ENCODE measurements at places on chromosomes 4 and X.

DNA sequence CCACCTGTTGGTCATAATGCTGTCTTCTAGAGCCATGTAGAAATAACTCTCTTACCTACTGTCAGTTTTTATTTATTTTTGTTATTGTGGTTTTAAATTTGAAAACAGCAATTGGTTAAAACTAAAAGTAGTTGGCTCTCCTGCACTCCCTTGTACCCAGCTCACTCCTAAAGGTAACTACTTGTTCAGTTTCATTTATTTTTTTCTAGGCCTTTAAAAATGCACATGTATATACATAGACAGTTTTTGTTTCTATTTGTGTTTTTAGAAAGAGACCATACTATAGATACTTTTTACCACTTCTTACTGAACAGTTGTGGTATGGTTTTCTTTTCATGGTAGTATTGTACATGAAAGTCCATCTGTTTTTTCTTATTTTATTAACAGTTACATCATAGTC is 16.8 kb downstream of the SMAD1 start:
- no peak for DNase-seq

- DNase-seq, result no peak
Measured at GRCh38 chr4:41057467-41057866, 156.9 kb downstream of the APBB2 start.

- no peak for DNase-seq
Measured at GRCh38 chr4:103156106-103156505, 42.0 kb downstream of the CENPE start.

DNA sequence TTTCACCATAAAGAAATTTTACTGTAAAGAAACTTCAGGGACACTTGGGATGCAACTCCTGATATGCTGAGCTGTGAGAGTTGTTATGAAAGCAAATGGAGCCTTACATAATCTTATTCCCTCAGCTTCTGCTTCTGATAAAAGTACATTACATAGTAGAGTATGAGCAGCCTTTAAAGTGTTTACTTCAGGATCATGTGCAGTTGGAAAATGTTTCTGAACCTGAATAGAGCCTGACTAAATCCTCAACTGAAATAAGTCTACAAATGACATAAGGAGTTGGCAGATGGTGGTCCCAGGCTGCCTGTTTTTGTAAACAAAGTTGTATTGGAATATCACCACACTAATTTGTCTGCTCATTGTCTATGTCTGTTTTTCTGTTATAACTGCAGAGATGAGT is 19.3 kb downstream of the RASSF6 start:
- DNase-seq, result no peak

DNA sequence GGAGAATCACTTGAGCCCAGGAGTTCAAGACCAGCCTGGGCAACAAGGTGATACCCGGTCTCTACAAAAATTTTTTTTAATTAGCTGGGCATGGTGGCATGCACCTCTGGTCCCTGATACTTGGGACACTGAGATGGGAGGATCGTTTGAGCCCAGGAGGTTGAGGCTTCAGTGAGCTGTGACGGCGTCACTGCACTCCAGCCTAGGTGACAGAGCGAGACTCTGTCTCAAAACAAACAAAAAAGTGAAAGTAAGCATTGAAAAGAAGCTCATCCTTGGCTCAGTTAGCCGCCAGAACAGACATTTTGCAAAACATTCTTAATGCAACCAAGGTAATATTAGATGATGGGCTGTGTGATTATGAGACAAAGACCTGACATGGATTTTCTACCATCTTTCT is 223.3 kb upstream of the VCX3A start:
- no peak for DNase-seq

GRCh38 chrX:55142206-55142918 is 53.5 kb downstream of the PAGE2 start:
- DNase-seq, result no peak

DNA sequence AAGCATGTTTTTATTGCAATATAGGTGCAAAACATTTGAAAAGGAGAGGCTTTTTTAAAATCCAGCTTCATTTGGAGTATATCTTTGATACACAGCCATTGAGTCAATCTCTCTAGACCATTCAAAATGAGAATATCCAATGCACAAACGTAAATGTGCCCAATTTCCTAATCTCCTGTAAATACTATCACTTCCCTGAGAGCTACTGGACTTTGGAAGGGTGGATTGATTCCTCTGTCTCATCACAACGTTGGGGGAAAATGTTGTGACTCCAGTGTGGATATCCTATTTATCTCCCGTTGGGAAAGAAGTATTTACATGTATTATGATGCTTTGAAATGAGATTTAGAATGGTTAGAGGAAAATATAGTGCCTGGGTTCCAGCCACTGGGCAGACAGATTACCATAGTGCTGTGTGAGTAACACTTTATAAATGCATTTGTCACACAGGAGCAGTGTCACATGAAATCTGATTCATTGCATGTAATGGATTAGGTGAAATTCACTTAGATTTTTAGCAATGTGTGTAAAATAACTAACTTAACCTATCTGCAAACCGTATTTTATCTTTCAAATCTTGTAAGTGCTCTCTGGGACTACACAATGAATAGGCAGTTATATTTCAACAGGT is 64.4 kb upstream of the VCX3A start:
- no peak for DNase-seq

DNA sequence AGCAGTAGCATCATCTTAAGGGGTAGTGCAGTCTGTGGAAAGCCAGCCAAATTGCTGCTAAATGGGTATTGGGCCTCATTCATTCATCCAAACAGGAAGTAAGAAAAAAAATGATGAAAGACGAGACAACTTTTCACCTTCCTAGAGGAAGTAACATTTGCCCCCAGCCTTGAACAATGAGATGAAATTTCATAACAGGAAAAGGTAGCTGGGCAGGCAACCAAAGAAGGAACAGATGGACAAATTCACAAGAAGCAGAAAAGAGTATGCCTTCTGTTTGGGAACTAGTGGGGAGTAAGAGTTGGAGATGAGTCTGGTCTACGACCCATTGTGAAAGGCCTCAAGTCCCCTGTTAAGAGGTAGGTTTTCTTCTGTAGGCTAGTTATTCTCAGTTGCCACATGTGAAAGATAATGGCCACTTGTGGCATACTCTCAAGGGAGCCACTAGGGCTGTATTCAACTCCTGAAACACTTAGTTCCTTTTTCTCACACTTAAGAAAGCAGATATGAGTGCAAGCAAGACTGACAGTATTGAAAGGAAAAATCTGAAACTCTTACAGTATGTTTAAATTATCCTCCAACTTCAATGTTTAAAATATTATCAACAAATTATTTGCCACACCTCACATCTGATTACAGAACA is 190.4 kb downstream of the AR start:
- no peak for DNase-seq
